ENCODE measurements at places on chromosomes 5 and 9. TPM values are rescaled to one million over a fixed set of nuclear protein-coding genes. Genes with fewer than 3 reads are reported as not detected.

- DNase-seq, result no peak
Observed at GRCh38 chr9:123678878-123679329, 251.0 kb downstream of the DENND1A start.

GRCh38 chr9:22307013-22307711 is 139.5 kb upstream of the DMRTA1 start:
- DNase-seq, result no peak

DNA sequence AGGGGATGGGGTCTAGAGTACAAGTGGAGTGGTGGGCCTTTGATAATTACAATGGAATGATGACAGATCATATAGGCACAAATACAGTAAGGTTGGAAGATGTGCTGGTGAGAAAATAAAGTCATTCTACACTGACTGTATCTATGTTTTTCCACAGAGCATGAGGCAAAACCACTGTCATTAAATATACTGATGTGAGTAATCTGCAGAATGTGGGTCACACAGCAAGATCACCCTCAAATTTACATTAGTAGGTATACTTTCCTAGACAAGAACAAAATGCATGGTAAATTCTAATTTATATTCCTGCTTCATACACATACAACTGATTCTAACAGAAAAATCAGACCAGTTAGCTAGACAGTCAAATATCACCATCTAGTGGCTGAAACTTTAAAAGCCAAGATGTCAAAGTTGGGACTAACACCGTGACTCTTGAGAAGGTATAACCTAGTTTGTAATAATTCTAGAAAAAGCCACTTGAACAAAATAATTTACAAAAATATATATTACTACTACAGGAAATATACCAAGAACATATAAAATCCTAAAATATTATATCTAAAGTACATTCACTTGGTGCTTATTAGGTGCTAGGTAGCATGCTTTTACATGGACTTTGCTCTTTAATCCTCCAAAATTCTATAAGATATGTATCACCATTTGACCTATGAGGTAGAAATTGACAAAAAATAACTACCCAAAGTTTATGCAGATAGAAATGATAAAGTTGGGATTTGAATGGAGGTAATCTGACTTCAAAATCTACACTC is 19.5 kb downstream of the TTC33 start:
- DNase-seq, result peak; percentile 56

GRCh38 chr5:44909004-44909403 is 100.3 kb downstream of the MRPS30 start:
- DNase-seq, result no peak

- DNase-seq, result no peak
Observed at GRCh38 chr5:153655201-153655510, 164.7 kb downstream of the GRIA1 start.

The CD180 gene
- total RNA-seq, result not detected
